ENCODE measurements at places on chromosomes 6 and 20. TPM values are rescaled to one million over a fixed set of nuclear protein-coding genes. Genes with fewer than 3 reads are reported as not detected.
A peak's percentile ranks its signal among the peaks of the same experiment; 100 is the strongest.

The C2 gene
- 2.9 TPM for total RNA-seq

- peak; percentile 70 for ATAC-seq
Observed at GRCh38 chr6:158500016-158500735, 59.7 kb upstream of the TMEM181 start.

The RAB44 gene
- 0.36 TPM for total RNA-seq

- peak; percentile 49 for ATAC-seq
Observed at GRCh38 chr20:44650771-44651433, 597 bp downstream of the ADA start.

GRCh38 chr6:83911278-83911677 lies 51.8 kb downstream of the CYB5R4 start:
- no peak for ATAC-seq

The STMND1 gene
- total RNA-seq, result not detected

DNA sequence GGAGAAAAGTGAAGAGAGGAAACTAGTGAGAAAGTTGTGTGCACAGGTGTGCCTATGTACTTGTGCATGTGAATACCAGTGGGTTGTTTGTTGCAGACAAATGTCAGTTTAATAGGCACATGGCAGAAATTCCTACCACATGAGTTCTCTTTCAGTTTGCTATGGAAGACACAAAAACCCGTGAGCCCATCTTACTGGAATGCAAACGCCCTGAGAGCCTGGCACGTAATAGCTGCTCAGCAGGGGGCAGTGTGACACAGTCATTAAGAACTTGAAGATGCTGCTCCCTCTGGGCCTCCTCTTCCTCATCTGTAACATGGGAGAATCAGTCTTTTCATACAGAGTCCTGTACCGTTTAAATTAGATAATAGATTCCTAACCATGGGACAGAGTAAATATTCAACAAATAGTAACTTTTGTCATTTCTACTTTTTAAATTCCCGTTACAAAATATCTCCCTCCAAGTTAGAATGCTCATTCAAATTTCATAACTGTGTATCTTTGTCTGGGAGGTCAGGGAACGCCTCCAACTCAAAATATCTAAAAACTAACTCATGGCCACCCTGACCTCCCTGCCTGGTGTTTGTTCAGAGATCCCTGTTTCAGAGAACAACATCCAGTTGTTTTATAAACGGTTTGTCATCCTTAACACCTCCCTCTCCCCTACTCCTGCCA lies 802.9 kb downstream of the MAFB start:
- peak; percentile 82 for ATAC-seq

The PCK1 gene
- 0.64 TPM for total RNA-seq

The SCUBE3 gene
- 0.12 TPM for total RNA-seq

The TREM2 gene
- total RNA-seq, result 1.7 TPM

GRCh38 chr6:85923013-85923430 lies 280.3 kb upstream of the SYNCRIP start:
- peak; percentile 93 for ATAC-seq

DNA sequence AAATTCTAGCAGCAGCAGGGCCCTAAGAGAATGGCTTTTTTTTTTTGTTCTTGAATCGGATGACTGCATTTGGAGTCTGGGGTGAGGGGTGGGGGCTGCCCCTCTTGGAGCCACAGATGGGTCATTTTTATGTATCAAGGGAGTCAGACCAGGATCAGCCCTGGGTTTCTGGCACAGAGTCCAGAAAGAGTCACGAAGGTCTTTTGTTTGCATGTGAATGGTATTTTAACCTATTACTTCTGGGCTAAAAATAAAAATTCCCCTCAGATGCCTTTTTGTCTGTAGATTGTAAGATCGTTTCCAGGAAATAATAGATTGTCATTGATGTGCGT lies 72.5 kb downstream of the PHACTR3 start:
- ATAC-seq, result no peak

The DEFB128 gene
- total RNA-seq, result not detected

The METTL24 gene
- total RNA-seq, result not detected

DNA sequence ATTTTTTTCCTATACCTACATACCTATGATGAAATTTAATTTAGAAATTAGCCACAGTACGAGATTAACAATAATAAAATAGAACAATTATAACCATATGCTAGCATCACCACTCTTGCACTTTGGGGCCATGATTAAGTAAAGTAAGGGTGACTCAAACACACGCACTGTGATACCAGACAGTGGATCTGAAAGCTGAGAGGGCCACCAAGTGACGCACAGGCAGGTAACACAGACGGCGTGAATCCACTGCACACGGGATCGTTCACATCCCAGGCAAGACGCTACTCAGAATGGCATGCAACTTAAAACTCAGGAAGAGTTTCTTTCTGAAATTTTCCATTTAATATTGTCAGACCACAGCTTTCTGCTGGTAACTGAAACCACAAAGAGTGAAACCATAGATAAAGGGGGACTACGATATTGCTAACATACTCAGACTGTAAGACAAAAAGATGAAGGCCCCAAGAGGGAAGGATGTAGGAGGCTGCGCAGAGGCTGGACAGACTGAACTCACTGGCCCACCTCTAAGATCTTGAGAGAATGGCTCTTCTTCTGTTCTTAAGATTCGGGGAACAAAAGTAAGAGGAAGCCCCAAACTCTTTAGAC lies 17.9 kb downstream of the RRBP1 start:
- no peak for ATAC-seq

DNA sequence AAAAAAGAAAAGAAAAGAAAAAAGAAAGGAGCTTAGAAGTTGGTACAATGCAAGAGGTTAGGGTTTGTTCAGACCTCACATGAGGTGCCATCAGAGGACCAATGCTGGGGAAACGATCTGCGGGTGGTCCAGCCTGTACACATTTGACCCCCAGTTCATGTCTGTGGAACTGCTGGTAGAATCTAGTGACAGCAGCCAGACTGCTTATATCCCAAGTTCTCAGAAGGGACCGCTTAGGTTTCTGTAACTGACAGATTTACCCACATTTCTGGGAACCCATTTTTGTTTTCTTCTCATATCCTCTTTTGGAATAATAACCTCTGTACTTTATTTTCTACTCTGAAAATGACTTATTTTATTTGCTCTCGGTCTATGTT lies 4.7 kb downstream of the PPP1R18 start:
- no peak for ATAC-seq

The PEDS1 gene
- 27.0 TPM for total RNA-seq

- ATAC-seq, result no peak
Observed at GRCh38 chr6:52983159-52983848, 11.8 kb downstream of the GSTA4 start.

- ATAC-seq, result peak; percentile 40
Observed at GRCh38 chr20:58852543-58853271, at the start of gene GNAS. Gene GNAS (plus strand): TSS chr20:58852716.

- peak; percentile 8 for ATAC-seq
Observed at GRCh38 chr20:63738687-63739129, 868 bp upstream of the SLC2A4RG start.

DNA sequence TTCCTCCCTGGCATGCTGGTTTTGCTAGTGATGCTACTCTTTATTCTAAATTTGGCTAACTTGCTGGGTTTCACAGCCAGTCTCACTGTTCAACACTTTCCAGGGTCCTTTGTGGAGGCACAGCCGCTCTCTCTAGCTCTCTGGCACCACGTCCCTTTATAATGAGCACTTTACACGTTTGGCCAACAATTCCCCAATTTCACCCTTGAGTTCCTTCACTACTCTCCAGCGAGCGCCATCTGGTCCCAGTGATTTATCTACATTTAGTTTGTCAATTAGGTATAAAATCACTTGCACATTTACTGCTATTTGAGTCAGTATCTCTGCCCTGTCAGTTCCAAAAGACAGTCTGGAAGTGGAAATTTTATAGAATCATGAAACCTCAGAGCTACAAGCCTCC lies 241.9 kb upstream of the MOCS1 start:
- no peak for ATAC-seq

GRCh38 chr6:105320765-105321164 lies 82.1 kb downstream of the PREP start:
- ATAC-seq, result no peak

The RPS21 gene
- 1,745 TPM for total RNA-seq

The HCRTR2 gene
- not detected for total RNA-seq

The TGM3 gene
- 1,379 TPM for total RNA-seq

GRCh38 chr20:50085481-50086365 lies 27.2 kb downstream of the UBE2V1 start:
- ATAC-seq, result peak; percentile 66

- ATAC-seq, result no peak
Observed at GRCh38 chr20:59949911-59950310, 8.3 kb upstream of the CDH26 start.

DNA sequence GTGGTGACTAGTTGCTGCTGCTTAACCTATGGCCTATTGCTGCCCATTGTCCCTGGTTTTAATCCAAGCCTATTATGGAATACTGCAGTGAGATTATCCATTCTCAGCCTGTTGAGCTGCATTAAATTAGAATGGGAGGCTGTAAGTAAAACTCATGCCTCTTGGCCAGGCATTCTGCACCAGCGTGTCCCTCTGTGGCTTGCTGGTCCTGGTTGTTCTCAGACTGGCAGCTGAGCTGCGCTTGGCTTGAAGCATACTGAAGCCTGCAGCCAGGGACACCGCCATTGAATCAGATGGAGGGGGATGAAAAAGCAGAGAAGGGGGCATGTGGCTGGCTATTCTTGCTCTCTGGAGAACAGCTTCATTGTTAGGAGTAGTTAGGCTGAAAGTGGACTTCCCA lies 15.6 kb downstream of the LRRN4 start:
- ATAC-seq, result no peak

DNA sequence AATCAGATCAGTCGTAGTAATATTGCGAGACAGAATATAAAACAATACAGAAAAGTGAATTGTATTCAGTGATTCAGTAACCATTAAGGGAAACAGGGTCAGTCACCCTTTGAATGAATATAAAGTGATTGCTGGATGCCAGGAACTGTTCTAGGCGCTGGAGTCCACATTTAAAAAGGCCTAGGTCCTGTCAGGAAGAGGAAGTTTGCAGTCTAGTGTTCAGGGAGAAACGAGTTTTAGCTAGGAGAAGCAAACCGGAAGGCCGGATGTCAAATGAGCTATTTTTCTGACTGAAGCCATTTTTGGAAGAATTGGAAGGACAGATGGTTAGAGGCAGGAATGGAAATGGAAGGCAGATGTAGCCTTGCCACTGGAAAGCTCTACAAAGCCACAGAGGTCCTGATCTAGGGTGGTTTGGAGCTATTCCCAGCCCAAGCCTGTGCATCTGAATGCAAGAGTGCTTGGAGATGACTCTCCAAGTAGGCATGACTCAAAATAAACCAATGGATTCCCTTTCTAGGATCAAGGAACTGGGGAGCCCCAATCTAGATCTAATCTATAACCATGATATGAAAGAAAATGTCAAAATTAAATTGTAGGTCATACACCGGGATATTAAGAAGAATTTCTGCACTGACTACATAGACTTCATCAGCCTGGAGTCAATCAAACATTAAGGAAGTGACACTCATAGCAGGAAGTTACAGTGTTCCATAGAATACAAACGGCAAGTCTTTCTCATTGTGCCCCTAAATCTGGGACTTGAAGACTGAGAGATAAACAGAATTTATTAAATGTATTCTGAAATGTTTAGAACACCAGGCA lies 36.8 kb upstream of the CDKAL1 start:
- no peak for ATAC-seq
